Femur (tissue), 1 donor: ENCODE measurements at places on chromosomes 1 and 21.

DNA sequence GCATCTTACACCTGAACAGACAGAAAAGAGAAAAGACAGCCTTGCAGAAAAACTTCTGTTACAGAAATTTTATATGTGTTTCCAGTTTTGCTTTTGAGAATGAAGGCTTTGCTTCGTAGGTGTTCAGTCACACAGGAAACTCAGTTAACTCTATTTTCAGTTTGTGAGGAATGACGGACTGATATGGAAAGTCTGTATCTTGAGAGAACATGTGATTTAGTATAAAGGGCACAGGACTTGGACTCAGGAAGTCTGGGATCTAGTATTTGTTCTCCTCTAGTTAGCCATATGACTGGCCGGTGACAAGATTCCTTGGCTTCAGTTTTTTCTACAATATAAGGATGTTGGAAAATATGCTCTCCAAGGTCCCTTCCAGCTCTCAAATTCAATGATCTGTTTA, 149.1 kb downstream of the OLFM3 start:
- DNase-seq = no peak

GRCh38 chr1:70075761-70076160, 129.6 kb downstream of the LRRC40 start:
- DNase-seq = no peak

DNA sequence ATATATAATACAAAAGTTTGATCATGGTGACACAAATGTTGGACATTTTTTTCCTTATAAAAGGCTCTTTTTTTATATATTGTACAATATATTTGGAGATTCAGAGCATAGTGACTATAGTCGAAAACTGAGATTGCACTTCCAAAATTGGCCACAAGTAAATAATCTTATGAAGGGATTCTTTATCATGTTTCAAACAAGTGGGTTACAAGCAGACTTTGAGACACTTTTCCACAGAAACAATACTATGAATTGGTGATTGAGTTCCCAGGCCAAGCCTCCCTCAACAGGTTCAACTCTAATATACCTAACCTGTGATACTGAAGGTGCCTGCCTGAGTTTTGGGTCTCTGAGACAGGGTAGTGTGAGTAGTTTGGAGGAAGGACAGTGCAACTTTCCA, 13.8 kb downstream of the LEPR start:
- DNase-seq = no peak

DNA sequence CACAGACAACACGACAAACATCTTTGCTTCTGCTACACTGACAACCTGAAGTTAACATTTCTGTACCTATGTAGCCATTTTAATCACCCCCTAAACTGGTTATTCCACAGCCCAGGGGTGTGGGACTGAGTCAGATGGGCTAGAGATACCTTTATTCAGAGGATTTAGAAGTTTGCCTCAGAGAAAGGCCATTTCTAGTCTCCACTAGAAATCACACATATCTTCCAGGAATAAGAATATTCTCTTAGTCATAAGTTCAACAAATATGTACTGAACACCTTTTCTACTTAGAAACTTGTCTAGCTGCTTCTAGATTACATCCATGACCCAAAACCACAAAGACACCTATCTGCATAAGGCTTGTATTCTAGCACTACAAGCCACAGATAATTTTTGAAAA, 38.8 kb downstream of the ERG start:
- DNase-seq = no peak

GRCh38 chr1:93443454-93443853, 4.5 kb upstream of the FNBP1L start:
- no peak for DNase-seq

DNA sequence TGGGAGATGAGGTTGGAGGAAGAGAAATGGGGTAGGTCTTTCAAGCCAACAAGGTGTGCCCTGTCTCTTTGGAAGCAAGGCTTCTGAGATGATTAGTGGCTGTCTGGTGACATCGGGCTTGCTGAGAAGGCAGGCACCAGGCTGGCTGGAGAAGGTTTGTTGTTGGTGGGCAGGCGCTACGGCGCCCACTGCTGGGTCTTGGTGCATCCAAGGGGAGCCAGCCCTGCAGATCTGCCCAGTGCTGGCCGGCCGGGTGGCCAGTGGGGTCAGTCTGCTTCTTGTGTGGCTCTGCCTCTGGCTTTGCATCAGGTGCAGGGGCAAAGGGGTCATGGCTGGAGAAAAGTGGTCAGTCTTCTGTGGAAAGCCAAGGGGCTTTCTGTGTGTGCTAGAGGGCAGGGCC, 126.2 kb downstream of the TLR5 start:
- DNase-seq = no peak
